ENCODE measurements at places on chromosomes 2 and 18.

DNA sequence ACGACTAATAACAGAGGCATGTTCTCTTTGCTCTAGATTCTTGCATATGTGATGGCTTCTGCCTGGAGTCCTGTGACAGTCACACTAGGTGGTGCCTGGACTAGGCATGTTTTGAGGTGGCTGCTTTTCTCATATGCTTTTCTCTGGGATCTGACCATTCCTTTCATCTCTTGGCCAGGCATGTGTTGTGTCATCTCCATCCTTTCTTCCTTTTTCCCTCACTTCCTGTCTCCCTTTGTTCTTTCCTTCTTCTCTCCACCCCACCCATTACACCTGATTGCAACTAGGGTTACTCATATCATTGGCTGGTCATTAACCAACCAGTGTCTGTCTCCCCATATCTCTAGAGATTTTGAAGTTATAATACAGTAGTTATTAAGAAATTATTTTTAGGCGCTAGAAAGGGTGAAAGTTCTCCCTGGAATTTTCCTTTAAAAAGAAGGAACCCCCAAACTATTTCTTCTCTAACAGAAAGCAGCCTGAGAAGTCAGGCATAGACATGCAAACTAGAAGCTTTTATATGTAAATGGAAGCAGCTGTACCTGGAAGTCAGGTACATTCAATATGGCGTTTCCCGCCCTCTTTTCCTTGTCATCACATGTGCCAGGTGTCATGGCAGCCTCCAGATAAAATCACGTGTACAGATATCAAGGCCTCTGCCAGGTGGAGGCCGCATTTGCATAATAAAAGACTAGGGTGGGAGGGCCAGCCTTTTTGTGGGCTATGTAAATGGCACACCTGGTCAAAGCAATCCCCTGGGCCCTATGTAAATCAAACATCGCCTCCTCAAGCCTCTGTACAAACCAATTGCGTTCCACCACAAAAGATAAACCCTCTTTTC lies 220.4 kb upstream of the MEX3C start:
- no peak for DNase-seq

GRCh38 chr2:85656468-85656867 lies 11.5 kb downstream of the SFTPB start:
- no peak for DNase-seq

GRCh38 chr18:74242438-74243096 lies 49.2 kb downstream of the CYB5A start:
- DNase-seq: no peak

DNA sequence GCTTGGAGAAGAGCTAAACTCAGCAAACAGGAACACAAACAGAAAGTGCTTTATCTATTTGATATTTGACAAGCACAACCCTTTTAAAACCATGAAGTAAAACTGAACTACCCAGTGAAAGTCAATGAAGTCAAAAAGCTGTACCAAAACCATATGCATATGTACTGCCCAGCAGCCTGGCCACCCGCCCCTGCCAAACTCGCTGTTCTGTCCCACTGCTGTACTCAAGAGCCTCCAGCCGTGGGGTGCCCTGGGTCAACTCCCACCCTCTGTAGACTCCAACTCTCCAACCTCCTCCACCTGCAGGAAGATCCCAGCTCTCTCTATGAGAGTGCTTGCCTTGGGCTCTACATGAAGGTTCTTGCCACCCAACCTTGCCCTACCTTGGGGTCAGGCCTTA lies 268.2 kb downstream of the AGPS start:
- DNase-seq: no peak

- peak; percentile 66 for DNase-seq
Observed at GRCh38 chr2:73110168-73111072, 2.3 kb downstream of the RAB11FIP5 start.

DNA sequence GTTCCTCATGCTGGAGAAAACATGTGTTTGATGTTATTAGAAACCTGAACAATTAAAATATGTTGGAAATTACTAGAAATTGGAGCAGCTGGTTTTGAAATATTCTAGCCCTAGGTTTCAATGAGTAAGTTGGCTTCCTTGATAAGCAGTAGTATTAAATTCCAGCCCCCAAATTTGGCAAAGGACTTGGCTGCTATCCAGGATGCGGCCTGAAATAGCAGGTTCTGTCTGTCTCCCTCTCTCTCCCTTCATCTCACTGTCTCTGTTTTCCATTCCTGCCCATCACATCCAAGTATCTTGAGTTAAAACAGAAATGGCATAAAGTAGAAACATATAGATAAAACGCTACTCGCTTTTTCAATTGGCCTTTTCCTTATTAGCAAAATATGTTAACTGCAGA lies 20.9 kb upstream of the GPR45 start:
- no peak for DNase-seq

- no peak for DNase-seq
Observed at GRCh38 chr2:1746174-1747064, 2.1 kb upstream of the PXDN start.

DNA sequence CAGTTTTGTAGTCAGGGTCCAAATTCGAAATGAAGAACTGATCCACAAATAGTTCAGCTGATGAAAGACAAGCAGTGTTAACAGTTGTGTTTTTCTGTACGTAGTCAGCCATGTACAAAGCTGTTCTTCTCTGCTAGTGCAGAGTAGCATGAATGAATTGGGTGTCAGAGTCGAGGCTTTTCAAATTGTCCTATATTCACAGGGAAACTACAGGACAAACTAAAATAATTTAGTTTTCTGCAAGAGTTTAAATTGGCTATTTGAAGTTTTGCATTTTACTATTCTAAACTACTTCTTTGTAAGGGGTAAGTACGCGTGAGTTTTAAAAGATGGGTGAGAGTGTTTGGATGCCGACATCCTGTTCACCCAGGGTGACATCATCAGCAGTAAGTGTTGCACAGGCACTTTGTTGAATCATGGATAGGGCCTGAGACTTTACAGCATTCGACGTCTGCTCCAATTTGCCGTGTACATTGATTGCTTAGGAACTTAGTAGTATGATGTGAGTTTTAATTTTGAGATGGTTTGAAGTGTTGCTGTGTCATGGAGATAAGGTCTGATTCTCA lies 147.2 kb upstream of the NFATC1 start:
- DNase-seq: no peak

DNA sequence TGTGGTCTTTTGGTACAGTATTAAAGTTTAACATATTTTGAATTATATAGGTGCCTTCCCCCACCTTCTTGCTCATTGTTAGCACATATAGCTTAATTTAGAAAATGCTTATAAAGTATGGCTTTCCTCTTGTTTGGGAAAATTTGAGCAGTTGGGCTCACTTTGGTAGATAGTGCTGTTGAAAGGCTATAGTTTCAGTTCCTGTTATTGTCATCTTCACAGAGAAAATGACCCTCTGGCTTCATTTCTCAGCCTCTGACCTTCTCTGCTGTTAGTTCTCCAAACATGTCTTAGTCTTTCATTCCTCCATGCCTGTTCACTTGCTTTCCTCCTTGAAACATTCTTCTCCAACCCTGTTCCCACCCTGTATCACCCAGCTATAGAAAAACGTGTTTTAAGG lies 200.6 kb downstream of the WDR7 start:
- no peak for DNase-seq

DNA sequence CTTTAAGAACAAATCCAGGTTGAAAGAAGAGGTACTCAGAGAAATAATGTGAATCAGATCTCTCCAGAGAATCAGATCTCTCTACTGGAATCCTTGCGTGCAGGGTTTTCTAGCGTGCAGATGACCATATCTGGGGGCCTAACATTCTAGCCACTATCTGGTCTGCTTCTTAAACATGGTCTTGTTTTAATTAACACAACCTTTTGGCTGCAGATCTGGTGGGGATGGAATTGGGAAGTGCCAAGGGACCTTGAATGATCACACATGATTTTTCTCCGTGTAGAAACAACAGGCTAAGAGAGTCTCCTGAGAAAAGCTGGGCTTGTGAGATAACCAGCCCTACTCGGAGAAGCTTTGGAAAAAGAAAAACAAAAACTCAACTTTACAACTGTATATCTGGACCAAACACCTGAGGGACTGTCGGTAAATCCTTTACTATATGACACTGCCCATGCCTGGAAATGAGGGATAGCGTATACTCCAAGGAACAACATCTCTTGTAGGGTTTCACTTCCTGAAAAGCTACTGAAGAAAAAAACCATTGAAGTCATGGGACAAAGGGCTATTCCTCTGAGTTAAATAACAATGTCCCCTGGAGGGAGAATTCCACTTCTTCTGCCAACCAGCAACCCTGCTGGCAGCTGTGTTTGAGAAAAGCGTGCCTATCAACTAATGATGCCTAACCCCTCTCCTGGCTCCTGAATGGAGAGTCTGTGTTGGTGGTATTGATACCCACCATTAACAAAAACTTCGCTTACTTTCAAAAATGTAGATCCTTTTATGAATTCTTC lies 171.0 kb upstream of the REV1 start:
- DNase-seq: no peak

DNA sequence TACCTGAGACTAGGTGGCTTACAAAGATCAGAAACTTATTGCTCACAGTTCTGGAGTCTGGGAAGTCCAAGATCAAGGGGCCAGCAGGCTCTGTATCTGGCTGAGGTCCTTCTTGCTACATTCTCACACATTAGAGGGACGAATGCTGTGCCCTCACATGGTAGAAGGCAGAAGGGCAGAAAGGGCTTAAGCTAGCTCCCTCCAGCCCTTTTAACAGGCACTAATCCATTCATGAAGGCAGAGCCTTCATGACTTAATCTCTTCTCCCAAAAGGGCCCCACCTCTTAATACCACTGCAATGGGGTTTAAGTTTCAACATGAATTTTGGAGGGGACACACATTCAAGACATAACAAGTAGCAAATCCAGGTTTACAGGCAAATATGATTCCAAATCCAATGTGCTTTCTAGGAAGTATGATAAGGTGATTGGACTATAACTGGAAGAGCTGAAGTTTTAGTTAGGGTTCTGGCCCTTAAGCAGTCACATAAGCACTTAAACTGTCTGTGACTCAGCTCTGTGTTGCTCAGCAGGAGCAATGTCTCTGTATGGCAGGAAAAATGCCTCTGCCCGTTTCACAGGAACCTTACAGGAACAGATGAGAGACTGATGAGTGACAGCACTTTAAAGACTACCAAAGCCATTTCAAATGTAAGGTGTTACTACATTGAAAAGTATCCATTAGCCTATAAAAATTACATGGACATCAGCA lies 119.6 kb upstream of the PTPRM start:
- no peak for DNase-seq

DNA sequence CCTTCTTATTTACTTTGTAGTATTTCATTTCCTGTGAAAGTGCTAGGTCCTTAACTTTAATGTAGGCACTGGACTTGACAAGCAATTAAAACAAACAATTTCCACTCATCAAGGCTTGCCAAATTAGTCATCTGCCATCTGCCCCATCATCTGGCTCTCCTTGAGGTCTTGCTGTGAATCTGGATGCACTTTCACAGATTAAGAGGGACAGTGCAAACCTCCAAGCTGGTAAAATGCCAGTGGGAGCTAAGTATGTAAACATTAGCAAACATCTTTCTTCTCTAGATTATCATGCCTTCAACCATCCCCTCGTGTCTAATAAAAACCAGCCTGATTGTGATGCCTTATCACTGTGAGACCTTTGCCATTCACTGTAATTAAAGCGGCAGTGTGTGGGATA lies 402.9 kb downstream of the ERBB4 start:
- no peak for DNase-seq

DNA sequence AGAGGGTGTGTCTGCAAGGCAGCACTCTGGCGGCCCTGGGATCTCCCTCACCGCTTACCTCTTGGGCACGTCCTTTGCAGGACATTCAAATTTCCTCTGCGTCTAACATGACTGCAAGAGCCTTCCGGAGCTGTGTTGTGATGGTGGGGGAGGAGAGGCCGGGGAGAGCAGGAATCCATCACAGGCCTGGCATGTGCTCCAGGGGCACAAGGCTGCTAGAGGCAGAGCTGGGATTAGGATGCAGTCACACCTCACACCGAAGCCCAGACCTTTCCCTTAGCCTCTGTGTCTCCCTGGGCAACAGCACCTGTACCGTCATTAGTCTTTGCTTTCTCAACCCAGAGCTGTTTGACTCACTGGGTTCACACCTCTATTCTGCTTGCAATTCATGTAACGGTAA lies 111.3 kb downstream of the CMPK2 start:
- DNase-seq: no peak

GRCh38 chr2:157620956-157621355 lies 7.7 kb downstream of the ACVR1C start:
- DNase-seq: peak; percentile 16

GRCh38 chr18:76394780-76395476 lies 100.1 kb downstream of the ZNF516 start:
- DNase-seq: peak; percentile 67

- no peak for DNase-seq
Observed at GRCh38 chr2:136149011-136149410, 31.1 kb upstream of the CXCR4 start.

DNA sequence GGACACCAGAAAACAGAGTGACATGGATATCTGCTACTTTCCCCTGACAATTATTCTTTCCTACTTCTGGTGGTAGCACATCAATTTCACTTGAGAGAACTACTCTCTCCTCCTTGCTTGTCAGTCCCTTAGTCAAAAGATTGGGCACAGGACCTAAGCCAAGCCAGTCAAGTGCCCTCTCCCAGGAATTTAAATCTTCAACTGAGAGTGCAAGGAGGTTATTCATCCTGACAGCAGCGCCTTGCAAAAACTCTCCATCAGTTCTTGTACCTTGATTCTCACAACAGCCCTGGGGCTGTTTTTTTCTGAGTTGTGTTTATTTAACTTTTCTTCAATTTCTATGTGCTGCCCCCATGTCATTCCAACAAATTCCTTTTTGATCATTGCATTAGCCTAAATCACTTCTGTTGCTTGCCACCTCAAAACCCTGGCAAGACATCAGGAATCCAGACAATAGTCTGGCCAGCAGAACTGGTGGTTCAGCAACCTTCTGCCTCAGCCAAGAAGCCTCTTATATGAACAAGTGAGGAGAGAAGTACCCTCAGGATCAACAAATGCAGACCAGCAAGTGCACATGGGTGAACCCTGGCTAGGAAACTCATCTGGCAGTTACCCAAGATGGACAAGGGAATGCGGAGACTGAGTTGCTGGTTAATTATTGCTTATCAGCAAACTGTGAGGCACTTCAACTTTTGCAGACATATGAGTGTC lies 19.4 kb downstream of the COL4A3 start:
- no peak for DNase-seq

DNA sequence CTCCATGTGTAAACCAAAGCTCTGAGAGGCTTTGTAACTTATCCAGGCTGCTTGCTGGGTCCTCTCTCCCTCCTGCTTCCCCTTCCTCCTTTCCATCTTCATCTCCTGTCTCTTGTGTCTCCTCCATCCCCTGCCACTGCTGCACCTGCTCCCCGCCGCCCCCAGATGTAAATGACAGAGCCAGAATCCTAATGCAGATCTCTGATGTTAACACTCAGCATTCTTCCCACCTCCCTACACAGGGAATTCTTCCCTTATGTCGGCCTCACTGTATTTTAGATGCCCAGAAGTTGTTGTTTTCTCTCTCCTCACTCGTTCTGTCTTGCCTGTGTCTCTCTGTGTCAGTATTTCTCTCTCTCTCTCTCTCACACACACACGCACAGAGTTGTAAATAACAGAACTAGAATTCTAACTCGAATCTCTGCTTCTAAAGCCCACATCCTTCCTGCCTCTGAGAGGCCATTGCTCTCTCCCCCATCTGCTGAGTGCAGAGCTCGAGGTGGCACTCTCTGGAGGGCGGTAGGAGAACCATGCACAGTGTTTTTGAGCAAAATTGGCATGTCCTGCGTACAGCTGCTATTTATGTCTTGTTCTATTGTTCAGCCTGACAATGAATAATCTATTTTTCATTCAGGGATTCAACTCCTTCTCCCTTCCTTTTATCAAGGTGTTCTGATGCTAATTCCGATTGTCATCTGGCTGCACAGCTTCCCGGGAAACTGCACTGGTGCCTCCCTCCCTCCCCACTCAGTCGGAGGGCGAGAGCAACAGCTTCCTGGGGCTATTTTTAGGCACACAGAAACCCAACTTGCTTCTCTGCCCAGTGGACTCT lies 219.9 kb downstream of the SH3RF3 start:
- no peak for DNase-seq

- no peak for DNase-seq
Observed at GRCh38 chr2:28868611-28869010, 1.5 kb downstream of the TRMT61B start.

Data from AG08396 (cell line).